IgD-negative memory B cell (primary cell): ENCODE measurements at places on chromosomes 13 and 19. TPM values are rescaled to one million over a fixed set of nuclear protein-coding genes. Genes with fewer than 3 reads are reported as not detected.

Gene LRG1
- polyA plus RNA-seq = 0.81 TPM

Gene LGALS7
- not detected for polyA plus RNA-seq

Gene ZNF667
- 0.74 TPM for polyA plus RNA-seq

Gene ANKRD24
- polyA plus RNA-seq = not detected

Gene CHAMP1
- polyA plus RNA-seq = 14.6 TPM

Gene SMAD9
- polyA plus RNA-seq = 0.04 TPM

Gene ZNF540
- 5.1 TPM for polyA plus RNA-seq

Gene KLK5
- not detected for polyA plus RNA-seq

Gene TPTE2
- polyA plus RNA-seq = not detected

Gene OR7A5
- not detected for polyA plus RNA-seq
